Motor neuron (in vitro differentiated cells): ENCODE measurements at places on chromosomes 1 and 21.

- ATAC-seq = no peak
Observed at GRCh38 chr1:43275826-43276620, 6.2 kb downstream of the TMEM125 start.

DNA sequence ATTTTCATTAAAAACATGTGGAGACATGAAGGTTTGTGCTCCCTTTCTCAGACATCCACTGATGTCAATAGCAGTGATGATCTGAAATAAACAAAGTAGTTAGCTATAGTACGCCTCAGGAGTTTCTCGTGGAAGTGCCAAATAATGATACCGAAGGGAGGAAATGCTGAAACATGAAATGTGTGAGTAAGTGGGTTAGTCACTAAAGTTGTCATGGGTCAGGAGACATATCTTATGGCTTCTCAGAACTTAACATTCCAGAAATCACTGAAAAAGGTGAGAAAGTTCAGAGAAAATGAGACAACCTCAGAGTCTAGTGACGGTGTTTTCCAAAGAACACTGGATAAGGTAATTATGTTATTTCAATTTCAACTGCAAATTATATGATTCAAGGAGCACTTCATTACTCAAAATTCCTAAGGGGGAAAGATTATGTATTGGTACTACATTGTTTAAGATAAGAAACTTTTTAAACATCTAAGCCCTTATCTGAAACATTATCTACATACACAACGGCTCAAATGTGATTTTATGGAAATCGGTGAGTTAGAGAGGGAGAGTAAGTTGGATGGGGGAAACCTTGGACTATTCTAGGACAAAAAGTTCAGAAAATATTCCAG, 20.6 kb downstream of the NIBAN1 start:
- ATAC-seq = no peak

- no peak for ATAC-seq
Observed at GRCh38 chr1:55618199-55618598, 403.0 kb upstream of the USP24 start.

DNA sequence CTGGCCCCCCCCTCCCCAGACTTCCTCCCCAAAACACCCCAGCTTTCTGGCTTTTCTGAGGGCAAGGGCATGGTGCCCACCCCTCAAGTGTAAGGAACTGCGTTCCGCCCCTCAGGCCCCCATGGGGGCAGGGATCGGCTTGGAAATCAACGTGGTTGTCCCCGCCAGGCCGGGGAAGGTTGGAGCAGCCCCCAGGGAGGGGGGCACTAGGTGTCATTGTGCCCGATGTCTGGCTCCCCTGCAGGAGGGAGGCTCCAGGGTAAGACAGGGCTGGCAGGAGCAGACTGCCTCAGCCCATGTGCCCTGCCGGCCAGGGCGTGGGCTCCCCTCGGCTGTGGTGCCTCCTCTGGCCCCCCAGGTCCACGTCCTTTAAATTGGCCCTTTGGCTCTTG, 7.4 kb upstream of the TFAP2E start:
- no peak for ATAC-seq

- ATAC-seq = peak; percentile 90
Observed at GRCh38 chr1:91555821-91556531, 55.3 kb downstream of the CDC7 start.

DNA sequence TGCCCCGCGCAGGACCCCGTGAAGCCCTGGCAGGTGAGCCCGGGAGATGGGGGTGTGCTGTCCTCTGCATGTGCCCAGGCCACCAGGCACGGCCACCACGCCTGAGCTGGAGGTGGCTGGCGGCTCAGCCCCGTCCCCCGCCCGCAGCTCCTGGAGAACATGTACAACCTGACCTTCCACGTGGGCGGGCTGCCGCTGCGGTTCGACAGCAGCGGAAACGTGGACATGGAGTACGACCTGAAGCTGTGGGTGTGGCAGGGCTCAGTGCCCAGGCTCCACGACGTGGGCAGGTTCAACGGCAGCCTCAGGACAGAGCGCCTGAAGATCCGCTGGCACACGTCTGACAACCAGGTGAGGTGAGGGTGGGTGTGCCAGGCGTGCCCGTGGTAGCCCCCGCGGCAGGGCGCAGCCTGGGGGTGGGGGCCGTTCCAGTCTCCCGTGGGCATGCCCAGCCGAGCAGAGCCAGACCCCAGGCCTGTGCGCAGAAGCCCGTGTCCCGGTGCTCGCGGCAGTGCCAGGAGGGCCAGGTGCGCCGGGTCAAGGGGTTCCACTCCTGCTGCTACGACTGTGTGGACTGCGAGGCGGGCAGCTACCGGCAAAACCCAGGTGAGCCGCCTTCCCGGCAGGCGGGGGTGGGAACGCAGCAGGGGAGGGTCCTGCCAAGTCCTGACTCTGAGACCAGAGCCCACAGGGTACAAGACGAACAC, 1.8 kb downstream of the TAS1R3 start:
- no peak for ATAC-seq

GRCh38 chr1:39977202-39977601, 22.3 kb downstream of the MFSD2A start:
- no peak for ATAC-seq

GRCh38 chr1:188043536-188044245, 1214.9 kb downstream of the PLA2G4A start:
- no peak for ATAC-seq

DNA sequence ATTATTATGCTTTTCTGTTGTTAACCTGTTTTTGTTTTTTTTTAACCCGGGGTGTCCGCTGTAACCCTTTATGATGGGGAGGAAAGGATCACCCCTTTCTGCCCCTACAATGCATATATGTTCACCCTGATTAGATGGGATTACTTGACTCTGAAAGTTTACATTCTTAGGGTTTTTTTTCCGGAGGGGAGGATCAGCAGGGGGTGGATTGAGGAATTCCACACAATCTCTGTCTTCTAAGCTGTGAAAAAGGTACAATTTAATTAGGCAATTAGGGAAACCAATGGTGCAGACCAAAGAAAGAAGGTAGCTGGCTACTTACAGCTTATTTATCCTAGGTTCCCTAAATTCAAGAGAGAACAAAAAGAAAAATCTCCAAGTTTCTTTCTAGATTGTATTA, 58.3 kb downstream of the EDEM3 start:
- ATAC-seq = no peak

GRCh38 chr1:87826681-87827251, 498.1 kb downstream of the LMO4 start:
- no peak for ATAC-seq

DNA sequence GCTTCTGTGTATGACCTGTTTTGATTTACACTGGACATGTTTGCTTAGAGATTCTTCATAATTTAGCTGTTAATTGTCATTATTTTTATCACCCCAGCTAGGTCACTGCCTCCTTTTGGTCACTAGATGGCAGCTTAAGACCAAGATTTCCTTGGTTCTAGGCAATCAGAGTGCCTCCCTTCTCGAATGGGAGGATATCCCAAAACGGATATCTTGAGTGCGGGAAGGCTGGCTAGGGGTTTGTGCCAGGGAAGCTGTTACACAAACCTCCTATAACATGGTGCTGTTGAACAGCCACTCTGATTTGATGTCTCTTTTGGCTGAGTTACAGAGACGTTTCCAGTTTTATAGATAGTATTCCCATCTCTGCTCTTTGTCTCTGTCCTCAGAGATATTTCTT, 283.5 kb downstream of the S1PR1 start:
- ATAC-seq = peak; percentile 81

GRCh38 chr21:43809853-43810504, 20.6 kb downstream of the RRP1 start:
- peak; percentile 6 for ATAC-seq

DNA sequence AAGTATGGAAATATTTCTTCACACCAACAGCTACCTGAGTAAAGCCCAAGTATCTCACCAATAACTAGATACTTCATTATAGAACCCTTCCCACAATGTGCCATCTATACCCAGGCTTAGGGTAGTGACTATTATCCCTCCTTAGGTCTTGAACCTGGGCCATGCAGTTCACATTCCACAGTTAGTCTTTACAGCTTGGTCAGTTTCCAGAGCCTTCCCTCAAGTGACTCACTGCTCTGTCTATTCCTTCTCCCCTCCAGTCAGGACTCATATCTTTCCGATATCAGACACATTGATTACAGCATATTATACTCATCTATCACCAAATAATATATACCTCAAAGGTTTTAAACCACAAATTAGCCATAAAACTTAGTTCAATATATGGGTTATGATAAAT, 23.6 kb downstream of the VAMP4 start:
- ATAC-seq = no peak

DNA sequence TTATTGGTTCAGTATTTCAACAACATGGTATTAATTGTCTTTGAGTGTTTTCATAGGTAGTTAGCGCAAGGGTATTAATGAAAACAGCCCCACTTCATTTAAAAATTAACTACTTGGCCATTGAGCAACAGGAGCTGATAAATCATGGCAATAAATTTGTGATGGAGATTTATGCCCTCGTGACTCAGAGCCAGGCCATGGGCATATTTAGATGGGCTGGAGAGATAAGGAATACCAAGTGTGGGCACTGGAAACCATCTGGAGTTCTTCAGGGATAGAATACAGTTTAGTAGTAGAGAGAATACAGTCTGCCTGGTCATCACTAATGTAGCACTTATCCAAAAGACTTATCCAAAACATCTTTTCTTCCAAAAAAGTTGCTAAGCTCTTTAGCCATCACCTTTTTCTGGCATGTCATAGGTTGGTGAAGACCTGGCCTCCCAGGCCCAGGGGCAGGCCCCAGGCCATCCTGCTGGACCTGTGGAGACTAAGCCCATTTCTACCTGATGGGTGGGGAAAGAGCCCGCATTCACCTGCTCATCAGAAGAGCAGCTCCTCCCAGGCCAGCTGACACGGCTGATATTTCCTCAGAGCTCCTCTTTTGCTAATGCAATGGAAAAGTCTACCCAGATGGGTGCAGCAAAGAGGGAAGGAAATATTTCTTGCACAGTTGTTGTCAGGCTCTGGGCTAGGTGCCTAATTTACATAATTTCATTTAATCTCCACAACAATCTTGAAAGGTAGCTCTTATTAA, 238.0 kb downstream of the TM2D1 start:
- ATAC-seq = peak; percentile 28

DNA sequence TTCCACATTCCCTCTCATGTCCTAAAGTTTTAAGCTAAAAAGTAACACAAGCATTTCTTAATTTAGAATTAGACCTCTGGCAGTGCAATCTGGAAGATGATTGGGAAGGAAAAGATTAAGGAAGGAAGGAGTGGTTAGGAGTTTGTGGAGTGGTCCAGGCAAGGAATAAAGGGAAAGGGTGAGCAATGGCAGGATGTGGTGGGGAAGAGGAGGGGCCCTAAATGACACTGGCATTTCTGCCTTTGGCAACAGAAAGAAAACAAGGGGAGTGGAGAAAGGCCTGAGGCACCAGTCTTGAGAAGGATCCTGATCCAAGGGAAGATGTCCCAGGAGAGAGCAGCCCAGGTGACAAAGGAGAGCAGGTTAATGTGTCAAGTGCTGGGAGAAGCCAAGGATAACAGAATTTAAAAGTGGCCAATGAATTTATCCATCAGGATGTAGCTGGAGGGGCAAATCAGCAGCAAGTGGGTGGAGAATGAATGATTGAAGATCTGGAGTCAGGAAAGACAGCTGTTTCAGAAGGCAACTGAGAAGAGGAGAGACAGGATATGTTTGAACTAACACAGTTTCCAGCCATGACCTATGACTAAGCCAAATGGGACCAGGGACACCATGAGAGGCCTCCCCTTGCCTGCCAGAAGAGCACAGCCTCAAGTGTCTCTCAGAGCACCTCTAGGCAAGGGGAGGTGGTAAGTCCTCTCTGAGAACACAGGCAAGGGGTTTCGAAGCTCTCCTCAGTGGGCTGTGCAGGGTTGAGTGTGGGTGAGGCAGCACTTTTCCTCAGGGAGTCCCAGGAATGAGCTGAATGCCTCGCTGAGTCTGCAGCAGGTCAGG, 20.9 kb upstream of the LY9 start:
- ATAC-seq = no peak
